ENCODE measurements at places on chromosomes 6 and 20.

- no peak for DNase-seq
These were observed 22.5 kb downstream of the ADGRB3 start for GRCh38 chr6:68657374-68658139.

- no peak for DNase-seq
These were observed 12.5 kb downstream of the VSTM2L start for GRCh38 chr20:37915434-37915787.

GRCh38 chr6:110054664-110055386, 76.7 kb downstream of the GPR6 start:
- DNase-seq: no peak

- no peak for DNase-seq
These were observed 7.3 kb upstream of the COL12A1 start for GRCh38 chr6:75213112-75213511.

- DNase-seq: no peak
These were observed 4.0 kb downstream of the FUCA2 start for GRCh38 chr6:143507358-143508145.

DNA sequence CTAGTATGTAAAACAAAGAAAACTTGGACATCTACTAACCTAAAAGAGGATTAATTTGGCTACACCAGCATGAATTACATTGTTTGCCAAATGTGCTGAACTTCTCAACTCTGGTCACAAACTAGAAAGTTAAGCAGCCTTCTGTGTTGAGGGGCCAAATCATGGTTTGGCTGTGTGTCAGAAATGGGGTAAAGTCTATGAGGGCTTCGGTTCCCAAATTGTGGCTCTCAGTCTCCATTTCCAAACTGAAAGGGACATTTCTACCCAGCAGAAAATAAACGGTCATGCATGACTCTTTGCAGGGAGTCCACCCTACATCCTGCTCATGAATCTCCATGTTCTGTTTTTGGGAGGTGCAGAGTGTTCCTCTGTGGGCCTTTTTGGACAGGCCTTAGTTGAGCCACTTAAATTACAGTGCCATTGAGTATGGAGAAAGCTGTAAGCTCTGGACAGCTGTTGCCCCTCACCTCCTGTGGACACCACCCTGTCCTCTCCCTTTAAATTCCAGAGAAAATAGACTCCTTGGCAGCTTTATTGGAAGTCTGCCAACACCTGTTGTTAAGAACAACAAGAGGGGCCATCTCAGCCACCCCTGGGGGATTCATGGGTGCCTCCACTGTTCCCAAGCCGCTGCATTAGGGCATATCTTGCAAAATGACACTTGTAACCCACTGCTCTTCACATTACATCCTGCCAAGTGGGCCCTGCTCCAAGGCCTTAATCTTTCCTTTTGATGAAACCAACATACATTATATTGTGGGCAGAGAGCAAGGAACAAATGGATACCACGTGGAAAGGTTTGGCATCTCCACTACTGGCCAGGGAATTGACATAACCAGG, 27.5 kb upstream of the SNRPC start:
- no peak for DNase-seq

GRCh38 chr20:34316196-34316814, 13.2 kb upstream of the AHCY start:
- no peak for DNase-seq

DNA sequence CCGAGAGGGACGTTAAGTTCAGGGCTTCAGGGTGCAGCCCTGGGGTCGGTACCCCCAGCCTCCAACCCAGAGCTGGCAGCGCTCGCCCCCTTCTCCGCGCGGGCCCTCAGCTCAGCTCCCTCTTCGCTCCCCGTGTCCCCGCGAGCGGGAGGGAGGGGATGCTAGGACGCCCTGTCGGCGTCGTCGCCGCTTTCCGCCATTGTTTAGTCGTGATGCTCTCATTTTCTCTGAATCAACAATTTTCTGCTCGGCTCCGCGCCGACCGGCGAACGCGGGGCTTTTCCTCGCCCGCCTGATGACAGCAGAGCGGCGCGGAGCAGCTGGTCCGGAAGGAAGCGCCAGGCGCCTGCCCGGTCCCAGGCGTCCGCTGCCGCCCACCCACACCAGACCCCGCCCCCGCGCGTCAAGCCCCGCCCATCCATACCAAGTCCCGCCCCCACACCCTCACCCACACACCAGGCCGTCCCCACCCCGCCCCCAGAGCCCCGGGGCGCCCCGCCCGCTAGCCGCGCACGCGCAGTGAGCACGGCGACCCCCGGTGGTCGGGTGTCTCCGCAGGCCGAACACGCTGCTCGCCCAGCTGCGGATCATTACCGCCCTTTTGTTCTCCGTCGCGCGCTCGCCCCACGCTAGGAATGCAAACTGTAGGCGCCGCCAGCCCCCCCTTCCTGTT, 50.1 kb upstream of the SLC32A1 start:
- DNase-seq: peak; percentile 90

GRCh38 chr6:76861403-76861802, 601.9 kb downstream of the HTR1B start:
- no peak for DNase-seq

DNA sequence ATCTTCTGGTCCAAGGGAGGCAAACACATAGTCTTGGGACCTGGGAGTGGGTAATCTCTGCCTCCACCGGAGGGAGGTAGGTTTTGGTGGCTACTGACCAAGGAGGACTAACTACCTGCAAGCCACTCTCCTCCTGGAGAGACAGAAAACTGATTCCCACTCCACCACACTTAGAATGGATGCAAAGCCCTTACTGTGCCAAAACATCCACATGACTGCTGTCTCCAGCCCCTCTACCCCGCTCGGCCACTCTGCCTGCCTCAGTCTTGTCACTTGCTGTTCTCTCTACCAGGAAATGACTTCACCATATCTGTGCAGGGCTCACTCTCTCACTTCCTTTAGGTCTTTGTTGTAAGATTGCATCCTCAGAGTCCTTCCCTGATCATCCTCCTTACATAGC, 129.5 kb upstream of the ARG1 start:
- DNase-seq: no peak

GRCh38 chr6:24949020-24949569, 13.3 kb upstream of the RIPOR2 start:
- no peak for DNase-seq

DNA sequence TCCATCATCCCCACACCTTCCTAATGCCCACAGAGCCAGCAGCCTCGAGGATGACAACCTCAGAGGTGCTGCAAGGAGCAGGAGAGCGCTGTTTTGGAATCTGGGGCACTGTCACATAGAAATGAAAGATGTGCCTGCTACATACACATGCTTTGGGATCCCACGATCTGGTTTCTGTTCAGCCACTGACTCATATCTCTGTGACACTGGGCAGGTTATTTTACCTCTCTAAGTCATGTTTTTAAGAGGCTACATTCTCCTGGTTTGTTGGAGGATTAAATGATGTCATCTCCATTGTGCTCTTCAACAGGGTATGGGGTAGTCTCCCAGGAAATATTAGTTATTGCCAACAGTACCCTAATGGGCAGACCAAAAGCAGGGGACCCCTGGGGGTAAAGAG, 32.6 kb upstream of the TAB2 start:
- no peak for DNase-seq

GRCh38 chr6:30163918-30164654, 740 bp downstream of the TRIM15 start:
- no peak for DNase-seq

DNA sequence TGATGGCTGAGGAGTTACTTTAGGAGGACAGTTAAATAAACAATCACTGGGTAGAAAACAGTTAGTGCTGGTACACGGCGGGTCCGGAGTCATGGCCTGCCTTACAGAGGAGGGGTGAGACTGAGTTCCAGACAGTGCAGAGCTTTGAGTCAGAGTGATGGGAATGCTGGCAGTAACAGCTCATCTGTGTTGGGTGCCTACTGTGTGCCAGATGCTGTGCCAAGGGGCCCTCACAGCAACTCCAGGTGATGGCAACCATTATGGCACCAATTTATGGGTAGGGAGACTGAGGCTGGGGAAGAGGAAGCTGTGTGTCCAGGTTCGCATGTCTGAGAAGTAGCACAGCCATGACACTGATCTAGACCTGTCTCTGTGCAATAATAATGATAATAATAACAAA, 132.6 kb downstream of the CEBPB start:
- DNase-seq: no peak

Measured in retina (tissue), 1 donor.